ENCODE measurements at places on chromosomes 5 and 9.

- no peak for DNase-seq
Observed at GRCh38 chr9:37942621-37943344, 38.9 kb upstream of the SLC25A51 start.

GRCh38 chr5:175382171-175382570 is 61.8 kb downstream of the DRD1 start:
- no peak for DNase-seq

DNA sequence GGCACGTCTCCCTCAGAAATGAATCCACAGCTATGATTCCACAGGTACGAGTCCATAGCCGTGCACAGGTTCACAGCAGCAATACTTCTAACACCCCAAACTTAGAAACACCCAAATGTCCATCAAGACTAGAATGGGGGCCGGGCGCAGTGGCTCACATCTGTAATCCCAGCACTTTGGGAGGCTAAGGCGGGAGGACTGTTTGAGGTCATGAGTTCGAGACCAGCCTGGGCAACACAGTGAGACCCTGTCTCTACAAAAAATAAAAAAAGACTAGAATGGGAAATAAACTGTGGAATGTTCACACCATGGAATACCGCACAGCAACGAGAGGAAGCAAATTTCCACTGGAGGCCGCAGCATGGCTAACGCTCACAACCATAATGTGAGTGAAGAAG is 4.3 kb upstream of the DOLPP1 start:
- DNase-seq: no peak

DNA sequence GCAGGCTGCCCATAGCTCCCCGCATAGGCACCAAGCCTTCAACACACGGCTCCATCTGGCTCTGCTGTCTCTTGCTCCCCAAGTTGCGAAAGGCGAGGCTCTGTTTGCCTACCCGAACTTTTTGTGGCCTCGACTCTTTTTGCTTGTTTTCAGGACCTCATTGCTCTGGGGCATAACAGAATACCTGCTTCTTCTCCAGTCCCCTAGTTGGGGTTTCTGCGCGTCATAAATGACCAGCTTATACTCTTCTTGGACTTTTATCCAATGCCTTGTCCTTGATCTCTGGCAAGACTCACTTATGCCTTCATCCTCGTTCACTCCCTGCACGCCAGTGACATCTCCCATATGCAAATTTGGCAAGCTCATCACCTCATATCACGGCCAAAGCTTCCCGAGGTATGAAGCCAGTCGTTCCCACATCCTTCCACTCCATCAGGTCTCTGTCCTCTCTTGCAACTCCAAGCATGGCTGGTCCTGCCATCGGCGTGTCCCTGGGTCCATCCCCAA is 238.8 kb upstream of the ADAMTS16 start:
- DNase-seq: no peak

DNA sequence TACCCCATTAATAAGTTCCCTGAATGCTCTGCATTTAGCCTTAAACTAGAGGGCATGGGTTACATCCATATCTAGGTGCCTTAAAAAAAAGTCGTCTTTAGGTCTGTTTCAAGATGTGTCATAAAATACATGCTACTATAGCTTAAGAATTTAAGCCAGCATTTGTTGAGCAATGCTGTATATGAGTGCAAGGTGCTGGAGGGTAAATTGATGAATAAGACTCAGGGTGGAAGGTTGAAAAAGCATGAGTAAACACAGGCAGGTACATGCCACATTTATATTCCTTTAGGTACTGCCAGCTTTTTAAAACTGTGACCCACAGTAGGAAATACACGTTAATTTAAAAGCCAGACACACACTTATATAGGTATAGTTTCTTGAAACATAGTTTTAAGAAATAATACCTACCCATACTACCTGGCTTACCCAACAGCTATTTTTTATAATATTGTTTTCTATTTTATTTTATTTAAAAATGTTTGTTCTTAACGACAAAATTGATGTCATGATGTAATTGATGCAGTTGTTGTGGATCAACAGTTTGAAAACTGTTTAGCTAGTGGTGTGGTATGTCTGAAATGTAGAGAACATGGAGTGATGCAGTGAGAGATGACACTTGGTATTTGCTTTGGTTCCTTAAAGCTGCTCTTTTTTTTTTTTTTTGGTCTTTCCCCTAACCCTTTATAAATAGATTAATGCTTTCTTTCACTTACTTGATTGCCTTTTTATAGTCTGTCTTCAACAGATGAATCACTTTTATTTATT is 3.9 kb downstream of the HMGCR start:
- no peak for DNase-seq

DNA sequence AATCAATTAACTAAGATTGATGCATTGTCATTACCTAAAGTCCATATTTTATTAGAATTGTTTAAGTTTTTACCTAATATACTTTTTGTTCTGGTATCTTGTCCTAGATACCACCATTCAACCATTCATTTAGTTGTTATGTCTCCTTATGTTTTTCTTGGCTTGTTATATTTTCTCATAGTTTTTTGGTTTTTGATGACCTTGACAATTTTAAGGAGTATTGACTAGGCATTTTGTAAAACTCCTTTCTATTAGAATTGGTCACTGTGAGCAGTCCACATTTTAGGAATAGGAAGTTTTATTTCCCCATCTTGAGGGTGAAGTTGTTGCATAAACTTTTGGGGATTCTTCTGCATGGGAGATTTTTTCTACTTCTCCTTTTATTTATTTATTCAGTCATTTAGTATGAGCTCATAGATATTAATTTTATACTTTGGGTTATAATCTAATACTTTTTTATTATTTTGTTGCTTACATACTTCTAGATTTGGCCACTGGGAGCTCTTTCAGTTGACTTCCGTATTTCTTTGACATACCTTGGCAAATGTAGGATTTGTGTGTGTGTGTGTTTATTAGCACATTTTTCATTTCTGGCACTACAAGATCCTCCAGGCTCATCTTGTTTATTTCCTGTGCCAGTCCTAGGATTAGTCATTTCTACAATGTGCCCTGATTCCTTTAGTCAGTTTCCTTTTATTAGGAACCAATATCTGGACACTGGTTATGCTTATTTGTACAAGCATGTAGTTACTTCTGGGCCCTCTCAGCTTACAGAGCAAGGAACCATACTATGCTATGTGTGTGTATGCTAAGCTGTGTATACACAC is 134.9 kb upstream of the CDKN2B start:
- DNase-seq: no peak

GRCh38 chr9:137085920-137086530 is 760 bp upstream of the MAN1B1 start:
- peak; percentile 17 for DNase-seq

DNA sequence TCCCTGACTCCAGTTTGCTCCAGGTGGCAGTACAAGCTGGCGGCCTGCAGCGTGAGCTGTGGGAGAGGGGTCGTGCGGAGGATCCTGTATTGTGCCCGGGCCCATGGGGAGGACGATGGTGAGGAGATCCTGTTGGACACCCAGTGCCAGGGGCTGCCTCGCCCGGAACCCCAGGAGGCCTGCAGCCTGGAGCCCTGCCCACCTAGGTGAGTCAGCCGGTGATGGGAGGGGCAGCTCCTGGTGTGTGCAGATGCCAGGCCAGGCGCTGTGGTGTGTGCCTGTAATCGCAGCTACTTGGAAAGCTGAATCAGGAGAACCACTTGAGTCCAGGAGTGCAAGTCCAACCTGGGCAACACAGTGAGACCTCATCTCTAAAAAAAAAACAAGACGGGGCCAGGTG is 10.0 kb upstream of the CACFD1 start:
- no peak for DNase-seq

DNA sequence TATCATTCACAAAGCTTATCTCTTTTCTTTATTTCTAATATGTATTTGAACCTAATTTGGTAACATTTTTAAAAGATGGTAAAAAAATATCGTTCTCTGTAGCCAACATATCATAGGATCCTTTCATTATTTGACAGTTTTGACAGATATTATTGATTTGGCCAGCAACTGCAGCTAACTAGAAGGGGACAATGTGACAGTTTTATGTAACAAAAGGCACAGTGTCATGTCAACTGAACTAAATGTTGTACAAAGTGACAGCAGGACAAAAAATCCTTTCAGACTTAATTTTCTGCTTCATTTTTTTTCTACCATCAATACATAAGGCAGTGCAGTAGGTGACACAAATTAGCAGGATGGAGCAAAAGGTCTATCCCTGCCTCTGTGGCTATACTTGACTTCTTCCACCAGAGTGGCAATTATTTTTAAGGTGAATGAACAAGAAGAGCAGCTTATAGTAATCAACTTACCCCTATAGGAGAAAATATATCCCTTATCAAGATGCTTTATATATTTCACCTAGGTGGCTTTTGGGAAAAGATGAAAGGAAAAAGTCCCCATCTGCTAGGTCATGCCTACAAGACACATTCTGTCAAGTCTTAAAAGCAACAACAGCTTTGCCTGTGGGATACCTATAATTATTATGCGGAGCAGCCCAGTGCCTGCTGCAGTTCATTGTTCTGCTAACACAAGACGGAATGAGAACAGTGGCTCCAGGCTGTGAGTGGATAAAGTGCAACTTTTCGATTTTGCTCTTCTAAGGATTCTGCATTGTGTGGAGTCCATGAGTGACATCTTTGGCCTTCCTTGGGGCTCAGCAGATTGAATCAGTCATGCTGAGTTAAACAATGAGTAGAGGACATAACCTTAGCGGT is 694.9 kb downstream of the ISL1 start:
- DNase-seq: no peak

DNA sequence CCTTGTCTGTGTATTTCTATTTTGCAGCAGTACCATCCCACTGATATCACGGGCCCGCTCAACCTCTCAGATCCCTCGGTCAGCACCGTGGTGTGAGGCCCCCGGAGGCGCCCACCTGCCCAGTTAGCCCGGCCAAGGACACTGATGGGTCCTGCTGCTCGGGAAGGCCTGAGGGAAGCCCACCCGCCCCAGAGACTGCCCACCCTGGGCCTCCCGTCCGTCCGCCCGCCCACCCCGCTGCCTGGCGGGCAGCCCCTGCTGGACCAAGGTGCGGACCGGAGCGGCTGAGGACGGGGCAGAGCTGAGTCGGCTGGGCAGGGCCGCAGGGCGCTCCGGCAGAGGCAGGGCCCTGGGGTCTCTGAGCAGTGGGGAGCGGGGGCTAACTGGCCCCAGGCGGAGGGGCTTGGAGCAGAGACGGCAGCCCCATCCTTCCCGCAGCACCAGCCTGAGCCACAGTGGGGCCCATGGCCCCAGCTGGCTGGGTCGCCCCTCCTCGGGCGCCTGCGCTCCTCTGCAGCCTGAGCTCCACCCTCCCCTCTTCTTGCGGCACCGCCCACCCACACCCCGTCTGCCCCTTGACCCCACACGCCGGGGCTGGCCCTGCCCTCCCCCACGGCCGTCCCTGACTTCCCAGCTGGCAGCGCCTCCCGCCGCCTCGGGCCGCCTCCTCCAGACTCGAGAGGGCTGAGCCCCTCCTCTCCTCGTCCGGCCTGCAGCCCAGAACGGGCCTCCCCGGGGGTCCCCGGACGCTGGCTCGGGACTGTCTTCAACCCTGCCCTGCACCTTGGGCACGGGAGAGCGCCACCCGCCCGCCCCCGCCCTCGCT is 1.9 kb downstream of the LRRC26 start:
- DNase-seq: no peak

GRCh38 chr5:154312576-154312975 is 122.0 kb downstream of the GALNT10 start:
- no peak for DNase-seq

DNA sequence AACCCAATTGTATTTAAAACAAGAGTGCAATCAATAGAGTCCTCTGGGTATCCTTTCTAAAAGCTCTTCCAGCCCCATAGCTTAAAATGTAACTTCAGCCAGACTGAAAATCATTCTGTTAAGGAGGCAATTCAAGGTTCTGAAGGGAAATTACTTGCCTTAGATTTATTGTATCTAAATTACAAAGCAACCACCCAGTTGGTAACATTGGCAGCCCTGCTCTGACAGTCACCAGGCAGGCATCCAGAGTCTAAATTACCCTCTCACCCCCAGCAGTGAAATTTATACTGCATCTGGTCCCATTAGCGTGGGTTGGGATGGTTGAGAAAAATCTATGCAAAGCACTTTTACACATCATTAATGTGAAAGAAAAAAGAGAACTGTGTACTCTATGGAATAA is 514.7 kb downstream of the MTRR start:
- DNase-seq: no peak

DNA sequence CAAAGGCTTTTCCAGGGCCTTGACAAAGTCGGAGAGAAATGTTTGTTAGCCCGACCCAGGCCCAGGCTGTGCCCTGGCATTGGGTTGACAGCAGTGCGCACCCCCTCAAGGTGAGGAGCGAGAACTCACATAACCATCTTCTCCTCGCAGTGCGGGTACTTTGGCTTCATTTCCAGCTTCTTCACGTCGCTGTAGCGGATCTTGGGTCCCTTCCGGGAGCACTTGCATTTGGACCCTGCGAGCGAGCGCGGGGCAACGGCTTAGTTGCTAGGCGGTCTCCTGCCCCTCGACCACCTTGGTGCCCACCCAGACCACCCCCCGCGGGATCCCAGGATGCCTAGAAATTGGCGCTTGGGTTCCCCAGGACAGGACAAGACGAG is 496 bp downstream of the CXCL14 start:
- DNase-seq: no peak

DNA sequence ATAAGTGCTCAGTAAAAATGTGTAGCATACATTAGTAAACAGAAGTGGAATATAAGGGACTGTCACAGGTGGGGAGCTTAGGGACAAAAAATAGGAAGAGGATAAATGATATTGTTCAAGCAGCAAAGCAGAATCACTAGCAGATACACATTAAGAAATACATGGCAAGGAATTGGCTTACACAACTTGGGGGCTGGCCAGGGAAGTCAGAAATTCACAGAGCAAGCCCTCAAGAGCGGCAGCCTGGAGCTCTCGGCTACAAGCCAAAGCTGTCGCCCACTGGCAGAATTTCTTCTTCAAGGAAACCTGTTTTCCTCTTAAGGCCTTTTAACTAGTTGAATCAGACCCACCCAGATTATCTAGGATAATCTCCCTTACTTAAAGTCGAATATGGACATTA is 73.0 kb upstream of the SMIM23 start:
- no peak for DNase-seq

DNA sequence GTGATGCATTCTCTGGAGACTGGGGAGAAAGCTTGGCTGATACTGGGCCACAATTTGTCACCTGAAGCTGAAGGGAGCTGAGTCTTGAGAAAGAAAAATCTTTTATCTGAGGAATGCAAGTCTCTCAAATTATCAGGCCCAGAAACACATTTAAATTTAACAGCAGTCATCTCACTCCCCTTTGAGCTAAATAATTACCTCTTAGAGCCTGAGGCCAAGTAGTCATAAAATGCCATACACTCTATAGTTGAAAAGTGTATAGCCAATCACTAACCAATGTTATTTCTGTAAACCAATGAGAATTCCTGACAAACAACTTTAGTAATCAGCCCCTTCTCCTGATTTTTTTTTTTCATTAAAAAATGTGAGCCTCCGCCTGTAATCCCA is 32.7 kb upstream of the DAPK1 start:
- no peak for DNase-seq

- DNase-seq: no peak
Observed at GRCh38 chr5:34502581-34502980, 153.5 kb upstream of the RAI14 start.

Data from activated CD4-positive, alpha-beta T cell treated with anti-CD3 and anti-CD28 coated beads, Interleukin-2, amount 50 U/mL, for 24 hours (primary cell).